GM12891 (cell line): ENCODE measurements at places on chromosomes 7 and 10.

- no peak for DNase-seq
These were observed 34.1 kb upstream of the RET start for GRCh38 chr10:43042503-43043341.

DNA sequence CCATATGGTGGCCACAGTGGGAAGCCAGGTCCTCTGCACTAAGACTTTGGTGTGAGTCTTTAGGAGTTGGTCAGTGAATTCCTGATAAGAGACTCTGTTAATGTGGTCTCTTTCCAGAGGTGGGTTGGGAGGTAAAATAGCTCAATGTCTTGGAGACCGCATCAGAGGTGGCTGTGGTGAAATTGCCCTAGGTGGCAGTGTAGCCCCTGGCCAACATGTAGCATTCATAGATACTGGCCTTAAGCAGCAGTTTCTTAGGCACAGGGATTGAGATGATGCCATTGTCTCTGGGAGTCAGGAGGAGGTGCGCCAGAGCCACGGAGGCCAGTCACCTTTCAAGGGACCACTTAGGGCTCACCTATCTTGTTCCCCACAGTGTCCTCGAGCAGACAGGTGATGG, 202.8 kb downstream of the CREB5 start:
- DNase-seq: no peak

GRCh38 chr7:112036071-112036470, 170.1 kb downstream of the DOCK4 start:
- no peak for DNase-seq

DNA sequence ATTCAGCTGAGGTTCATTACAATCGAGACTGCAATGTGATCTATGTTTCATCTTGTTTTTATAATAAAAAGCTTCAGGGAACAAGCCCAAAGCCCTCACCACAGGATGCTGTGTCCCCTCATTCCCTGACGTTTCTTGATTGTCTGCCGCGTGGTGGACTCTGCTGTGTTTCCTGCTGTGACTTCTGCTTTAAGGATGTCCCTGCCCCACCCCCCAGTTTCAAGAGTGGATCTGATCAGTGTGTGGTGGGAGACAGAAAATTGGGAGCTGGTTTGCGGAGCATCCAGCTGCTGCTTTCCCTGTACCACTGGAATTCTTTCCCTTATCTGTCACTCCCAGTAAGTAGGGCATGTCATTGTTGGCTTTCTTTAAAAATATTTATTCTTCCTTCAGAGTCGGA, 86.2 kb downstream of the CREM start:
- DNase-seq: no peak

DNA sequence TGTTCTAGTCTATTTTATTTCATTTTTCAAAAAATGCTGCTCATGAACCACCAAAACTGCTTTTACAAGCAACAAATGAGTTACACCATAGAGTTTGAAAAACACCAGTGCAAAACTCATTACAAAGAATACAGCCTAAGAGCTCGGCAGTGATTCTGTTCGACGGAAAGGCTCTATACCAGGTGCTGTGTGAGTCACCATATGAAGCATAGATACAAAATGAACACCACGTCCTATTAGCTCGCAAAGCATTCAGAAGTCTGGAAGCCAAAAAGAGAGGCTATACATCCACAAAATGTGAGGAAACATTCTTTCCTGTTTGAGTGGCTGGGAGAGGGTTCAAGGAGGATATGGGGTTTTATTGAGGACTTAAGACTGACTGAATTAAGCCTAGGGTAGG, 136.1 kb downstream of the ATE1 start:
- DNase-seq: no peak

DNA sequence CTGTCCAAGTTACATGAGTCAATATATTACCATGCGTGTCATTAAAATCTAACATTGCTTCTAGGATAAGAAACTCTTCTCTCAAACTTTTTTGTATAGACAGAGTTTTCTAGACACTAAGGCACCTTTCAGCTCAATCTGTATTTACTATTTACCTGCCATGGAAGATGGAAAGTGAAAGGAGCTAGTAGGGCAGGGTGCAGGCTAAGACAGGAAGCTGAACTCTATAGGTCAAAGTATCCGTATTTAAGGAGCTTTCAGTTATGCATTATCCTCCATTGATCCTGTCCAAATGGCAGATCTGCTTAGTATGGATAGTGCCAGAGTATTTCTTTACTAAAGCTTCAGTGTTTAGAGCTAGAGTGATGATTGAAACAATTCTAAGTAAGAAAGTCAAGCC, 612.8 kb downstream of the IPMK start:
- no peak for DNase-seq

DNA sequence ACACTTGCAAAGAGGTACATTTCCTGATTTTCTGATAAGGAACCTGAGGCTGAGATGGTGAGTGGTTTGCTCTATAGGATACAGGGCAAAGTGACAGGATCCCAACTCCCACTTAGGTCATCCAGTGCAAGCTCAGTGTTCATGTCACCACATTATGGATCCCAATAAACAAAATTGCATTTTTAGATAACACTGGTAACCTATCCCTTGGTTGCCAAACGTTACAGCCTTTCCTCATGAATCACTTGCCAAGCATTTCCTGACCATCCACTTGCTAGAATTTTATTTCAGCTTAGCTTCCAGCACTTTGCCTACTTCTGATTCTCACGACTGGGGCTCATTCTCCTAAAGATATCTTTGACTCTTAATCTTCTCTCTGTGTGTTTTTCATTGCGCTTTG, 131.4 kb upstream of the ODAD2 start:
- DNase-seq: no peak

- no peak for DNase-seq
These were observed 1012.3 kb upstream of the PHF14 start for GRCh38 chr7:9961161-9961922.

DNA sequence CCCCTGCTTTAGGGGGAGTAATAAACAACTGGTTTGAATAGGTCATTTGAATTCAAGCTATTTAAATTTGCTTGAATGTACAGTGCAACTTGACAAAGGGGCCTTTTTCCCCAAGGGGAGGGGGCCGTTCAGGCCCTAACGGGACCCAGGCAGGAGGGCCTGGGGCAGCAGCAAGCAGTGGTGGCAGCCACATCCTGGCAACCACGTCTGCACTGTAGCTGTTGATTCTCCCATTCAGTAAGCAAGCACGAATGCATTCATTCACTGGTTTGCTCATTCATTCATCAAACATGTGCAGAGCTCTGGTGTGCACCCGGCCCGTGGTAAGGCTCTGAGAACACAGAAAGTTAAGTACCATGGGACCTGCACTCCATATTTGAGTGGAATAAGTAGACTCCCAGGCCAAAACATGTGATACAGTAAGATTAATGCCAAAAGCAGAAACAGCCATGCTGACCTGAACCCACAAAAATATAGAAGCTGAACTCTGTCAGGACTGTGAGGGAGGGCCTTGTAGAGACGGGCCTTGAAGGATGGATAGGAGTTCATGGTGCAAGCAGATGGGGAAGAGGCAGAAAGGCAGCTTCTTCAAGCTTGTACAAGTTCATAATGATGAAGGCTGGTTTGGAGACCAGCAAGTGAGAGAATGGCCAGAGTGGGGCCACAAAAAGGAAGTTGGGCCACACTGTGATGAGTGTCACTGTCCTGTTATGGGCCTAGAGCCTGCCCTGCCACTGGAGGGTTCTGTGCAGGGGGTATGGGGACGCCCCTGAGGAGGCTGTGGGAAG, 29.3 kb upstream of the C10orf53 start:
- DNase-seq: no peak

GRCh38 chr10:90947030-90947960, 26.4 kb upstream of the ANKRD1 start:
- no peak for DNase-seq

GRCh38 chr10:60282771-60283353, 106.8 kb downstream of the ANK3 start:
- DNase-seq: no peak

GRCh38 chr10:127578259-127578960, 29.3 kb downstream of the NPS start:
- DNase-seq: no peak

DNA sequence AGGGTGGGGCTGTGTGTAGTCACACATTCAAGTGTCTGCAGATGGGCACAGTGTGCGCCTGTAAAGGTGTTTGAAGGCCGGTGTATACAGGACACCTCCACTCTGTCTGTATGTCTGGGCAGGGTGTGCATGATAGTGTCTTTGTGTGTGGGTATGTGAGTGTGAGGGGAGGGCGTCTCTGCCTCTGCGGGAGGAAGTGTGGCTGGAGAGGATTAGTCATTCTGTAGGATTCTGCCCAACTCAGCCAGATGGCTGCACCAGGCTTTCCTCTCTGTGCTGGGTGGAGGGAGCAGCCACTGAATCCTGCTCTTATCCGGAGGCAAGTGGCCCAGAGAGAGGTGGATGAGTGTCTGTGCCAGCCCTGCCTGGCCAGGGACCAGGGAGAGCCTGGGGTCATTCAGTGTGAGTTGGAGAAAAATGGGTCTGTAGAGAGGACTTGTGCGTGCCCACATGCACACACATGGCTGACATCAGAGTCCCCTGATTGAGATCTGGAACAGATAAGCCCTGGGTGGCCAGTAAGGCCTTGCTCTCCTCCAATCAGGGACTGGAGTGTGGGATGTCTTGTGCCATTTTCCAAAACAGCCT, 1.7 kb downstream of the SFXN3 start:
- no peak for DNase-seq

GRCh38 chr10:48289501-48290238, 15.2 kb upstream of the FRMPD2 start:
- peak; percentile 26 for DNase-seq

- no peak for DNase-seq
These were observed 13.9 kb downstream of the VENTX start for GRCh38 chr10:133251388-133252222.

- DNase-seq: no peak
These were observed 1.9 kb upstream of the TMEM178B start for GRCh38 chr7:141071855-141072547.

DNA sequence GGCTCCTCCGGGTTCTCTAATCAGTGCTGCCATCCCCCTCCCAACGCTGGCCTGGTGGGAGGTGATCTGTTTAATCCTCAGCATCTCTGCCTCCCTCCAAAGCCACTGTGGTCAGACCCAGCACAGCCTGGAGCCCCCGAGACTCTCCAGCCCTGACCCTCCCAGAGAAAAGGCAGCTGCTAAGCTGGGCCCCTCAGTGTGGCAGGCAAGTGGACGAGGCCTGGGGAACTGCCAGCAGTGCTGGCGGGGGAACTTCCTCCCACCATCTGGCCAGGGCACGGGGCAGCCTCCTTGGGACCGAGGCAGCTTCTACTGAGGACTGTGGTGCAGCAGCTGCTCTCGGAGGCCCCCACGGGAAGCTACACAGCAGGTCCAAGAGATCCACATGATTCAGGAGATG, 51.1 kb downstream of the DPYSL4 start:
- no peak for DNase-seq

DNA sequence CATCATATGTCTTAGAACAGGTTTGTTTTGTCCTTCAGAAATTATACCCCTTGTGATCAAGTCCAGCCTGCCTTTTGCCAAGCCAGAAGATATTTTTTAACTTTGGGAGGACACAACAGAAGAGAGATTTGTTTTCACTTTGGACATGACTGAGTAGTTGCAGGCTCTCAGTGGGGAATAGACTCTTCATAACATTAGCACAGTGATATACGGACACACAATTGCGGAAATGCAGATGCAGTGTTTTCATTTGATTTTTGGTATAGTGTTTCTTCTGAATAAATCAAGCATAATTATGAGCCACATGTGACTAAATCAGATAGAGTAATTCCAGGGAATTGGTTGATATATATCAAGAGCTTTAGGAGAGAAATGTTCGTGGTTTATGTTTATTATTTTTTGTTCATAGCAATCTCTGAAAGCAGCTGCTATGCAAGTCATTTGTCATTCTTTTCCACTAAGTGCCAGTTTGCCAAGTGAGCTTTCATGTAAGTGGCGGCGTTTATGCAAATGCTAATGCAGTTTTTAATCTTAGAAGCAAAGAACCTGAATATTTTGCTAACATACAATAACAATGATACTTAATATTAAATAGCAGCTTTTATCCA, 69.6 kb upstream of the HDAC9 start:
- DNase-seq: no peak

DNA sequence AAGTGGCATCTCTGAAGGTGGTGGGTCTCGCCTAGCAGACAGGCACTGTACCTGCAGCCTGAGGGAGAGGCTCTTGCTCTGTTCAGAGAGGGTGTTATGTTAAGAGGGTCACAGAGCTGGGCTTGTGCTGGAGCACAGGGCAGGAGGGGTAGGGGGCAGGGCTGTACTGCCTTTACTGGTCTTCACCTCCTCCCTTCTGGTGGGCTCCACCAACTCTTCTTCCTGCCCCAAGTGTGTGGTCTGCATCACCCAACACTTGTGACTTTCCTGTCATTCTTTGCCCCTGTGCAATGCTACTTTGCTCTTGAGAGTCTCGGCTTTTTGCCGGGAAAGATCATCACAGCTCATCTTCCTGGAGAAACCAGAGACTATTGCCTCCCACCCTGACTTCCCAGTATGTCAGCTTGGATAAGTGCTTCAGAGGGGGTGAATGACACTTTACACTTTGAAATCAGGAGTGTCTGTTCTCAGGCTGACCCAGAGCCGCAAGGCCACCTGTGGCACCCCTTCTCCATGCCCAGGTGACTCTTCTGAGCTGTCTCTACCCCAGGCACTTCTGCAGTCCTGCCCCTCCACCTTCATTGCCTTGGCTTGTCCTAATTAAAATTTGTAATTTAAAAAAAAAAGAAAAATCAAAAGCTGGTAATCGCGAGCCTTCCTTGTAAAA, 38.4 kb upstream of the IKZF1 start:
- no peak for DNase-seq

GRCh38 chr10:58477122-58477521, 35.5 kb upstream of the BICC1 start:
- no peak for DNase-seq

DNA sequence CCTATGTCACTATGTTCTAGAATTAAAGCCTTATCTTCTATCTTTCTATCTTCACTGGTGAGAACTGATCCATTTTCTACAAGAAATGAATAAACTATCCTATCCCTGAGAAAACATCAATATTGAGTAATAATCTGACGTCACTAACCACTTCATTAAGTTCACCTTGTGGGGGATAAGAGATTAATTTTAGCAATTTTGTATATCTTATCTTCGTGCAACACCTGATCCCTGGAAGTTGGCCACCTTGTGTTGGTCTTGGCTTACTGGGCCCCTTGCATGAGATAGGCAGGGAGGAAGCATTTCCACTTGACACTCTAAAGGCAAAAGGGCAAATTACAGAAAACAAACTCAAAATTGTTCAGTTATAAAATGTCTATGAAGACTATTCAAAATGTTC, 20.1 kb upstream of the OR6B1 start:
- DNase-seq: no peak
